ENCODE measurements at places on chromosomes 1 and 21.

DNA sequence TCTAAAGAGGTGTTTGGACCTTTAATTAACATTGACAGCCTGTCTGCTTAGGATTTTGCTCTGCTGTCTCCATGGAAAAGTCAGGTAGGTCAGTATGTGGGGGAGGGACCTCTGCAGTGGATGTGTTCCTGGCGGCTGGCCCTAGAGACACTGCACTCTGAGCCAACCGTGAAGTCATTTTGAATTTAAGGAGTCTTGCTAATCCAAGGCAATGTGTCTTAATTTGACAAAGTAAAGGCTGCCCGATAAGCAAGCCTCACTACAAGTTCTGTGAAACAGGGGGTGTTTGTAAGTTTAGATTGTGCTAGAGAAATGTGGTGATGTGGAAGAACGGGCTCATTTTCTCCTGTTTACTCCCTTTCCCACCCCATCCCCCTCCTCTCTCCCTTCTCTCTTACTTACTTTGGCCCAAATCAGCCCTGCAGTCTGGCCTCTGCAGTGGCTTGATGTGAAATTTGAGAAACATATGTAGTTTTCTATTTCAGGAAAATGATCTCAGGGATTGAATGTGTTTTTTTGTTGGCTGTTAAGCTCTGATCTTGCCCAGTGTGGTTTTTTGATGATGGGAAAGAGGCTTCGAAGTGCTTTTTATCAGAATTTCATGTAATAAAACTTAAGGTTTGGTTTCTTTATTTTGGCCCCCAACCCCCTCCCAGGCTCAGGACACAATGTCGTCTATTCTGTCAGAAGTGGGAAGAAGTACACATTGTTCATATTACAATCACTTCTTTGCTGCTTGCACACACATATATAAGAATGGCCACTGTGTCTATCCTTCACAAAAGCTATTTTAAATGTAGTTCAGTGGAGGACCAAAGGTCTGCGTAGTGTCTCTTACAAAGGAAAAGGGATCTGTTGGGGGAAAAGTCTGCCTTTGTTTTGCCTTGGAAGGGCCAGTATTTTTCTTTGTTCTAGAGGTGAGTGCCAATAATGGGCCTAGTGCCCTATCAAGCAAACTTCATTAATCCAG, 96.6 kb downstream of the FGGY start:
- DNase-seq = peak; percentile 81

- DNase-seq = no peak
Measured at GRCh38 chr1:245181158-245181517, 26.4 kb downstream of the KIF26B start.

DNA sequence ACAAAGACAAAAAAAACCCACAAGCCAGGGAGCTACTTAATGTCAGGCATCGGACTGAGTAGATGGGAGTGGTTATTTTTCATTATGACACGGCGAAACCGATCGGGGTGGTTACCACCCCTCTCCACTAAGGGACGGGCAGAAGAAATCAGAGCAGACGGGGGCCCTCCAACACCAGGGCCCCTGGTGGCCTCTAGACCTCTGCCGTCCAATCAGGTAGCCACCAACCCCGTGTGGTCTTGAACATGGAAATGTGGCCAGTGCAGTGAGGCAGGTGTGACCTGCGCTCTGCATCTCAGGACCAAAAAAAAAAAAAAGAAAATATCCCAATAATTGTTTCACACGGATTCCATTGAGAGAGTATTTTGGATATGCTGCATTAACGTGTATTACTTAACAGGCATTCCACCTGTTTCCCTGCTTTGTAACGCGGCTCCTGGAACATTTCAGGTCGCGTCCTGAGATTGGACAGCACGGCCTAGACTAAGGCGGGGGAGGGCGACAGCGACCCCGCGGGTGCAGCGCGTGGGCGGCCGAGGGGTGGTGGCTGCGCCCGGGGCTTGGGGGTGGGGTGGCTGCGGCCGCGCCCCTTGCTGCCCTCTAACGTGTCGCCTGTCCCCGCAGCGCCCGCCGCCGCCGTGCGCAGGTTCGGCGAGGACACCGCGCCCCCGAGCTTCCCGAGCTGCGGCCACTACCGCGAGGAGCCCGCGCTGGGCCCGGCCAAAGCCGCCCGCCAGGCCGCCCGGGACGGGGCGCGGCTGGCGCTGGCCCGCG, 48.3 kb downstream of the SIM2 start:
- DNase-seq = no peak

DNA sequence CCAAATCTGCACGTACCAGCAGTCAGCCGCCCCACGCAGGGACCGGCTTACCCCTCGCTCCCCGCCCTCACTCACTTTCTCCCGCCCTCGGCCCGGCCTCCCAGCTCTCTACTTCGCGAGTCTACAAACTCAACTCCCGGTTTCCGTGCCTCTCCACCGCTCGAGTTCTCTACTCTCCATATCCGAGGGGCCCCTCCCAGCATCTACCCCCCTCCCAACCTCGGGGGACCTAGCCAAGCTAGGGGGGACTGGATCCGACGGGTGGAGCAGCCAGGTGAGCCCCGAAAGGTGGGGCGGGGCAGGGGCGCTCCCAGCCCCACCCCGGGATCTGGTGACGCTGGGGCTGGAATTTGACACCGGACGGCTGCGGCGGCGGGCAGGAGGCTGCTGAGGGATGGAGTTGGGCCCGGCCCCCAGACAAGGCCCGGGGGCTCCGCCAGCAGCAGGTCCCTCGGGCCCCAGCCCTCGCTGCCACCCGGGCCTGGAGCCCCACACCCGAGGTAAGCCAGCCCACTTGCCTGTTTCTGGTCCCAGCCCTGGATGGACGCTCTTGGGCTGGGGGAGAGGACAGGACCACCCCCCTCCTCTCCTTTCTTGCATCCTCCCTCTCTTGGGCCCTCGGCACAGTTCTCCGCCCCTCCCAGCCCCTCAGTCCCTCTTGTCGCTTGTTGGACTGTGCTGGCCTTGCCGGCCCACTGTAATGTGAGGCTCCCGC, at the start of gene ARTN:
Gene ARTN, plus strand, starts transcription at position 416 of the 715 bp plus-strand sequence. CDS start 1,856 bp downstream, outside the sequence.
- DNase-seq = no peak

GRCh38 chr1:62613890-62614289, 16.6 kb downstream of the ANGPTL3 start:
- peak; percentile 76 for DNase-seq

DNA sequence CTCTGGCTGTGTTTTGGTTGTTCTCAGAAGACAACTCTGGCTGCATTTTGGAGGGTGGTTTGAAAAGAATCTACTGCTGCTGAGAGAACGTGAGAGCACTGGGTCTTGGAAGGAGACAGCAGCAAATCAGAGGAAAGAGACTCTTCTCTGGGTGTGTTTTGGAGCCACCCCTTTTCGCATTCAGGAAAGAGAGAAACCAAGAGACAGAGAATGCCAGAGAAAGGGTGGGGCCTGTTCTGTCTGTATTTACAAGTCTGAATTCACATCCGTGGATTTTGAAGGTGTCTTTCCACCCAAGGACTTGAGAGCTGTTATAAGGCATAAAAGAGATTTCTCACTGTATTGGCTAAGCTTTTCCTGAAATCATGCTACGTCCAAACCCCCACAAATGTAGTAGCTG, 187.2 kb downstream of the C1orf94 start:
- no peak for DNase-seq

DNA sequence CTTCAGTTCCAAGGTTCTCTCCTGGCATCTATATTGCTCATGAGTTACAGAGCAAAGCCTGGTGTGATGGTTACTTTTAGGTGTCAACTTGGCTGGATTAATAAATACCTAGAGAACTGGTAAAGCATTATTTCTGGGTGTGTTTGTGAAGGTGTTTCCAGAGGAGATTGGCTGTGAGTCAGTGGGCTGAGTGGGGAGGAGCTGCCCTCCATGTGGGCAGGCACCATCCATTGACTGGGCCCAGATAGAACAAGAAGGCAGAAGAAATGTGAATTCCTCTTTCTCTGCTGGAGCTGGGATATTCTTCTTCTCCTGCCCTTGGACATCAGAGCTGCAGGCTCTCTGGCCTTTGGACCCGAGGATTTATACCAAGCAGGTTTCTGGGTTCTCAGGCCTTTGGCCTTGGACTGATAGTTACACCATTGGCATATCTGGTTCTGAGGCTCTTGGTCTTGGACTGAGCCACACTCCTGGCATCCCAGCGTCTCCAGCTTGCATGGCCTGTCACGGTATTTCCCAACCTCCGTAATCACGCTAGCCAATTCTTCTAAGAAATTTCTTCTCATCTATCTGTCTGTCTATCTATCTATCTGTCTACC, 44.5 kb downstream of the B3GALT5 start:
- DNase-seq = no peak

- peak; percentile 85 for DNase-seq
Measured at GRCh38 chr1:67713057-67713846, 28.3 kb downstream of the GADD45A start.

- DNase-seq = no peak
Measured at GRCh38 chr1:8086055-8086454, 59.9 kb upstream of the ERRFI1 start.

GRCh38 chr1:173417563-173417962, 59.6 kb upstream of the PRDX6 start:
- no peak for DNase-seq

- peak; percentile 97 for DNase-seq
Measured at GRCh38 chr1:15952317-15953258, 23.3 kb downstream of the ZBTB17 start.

DNA sequence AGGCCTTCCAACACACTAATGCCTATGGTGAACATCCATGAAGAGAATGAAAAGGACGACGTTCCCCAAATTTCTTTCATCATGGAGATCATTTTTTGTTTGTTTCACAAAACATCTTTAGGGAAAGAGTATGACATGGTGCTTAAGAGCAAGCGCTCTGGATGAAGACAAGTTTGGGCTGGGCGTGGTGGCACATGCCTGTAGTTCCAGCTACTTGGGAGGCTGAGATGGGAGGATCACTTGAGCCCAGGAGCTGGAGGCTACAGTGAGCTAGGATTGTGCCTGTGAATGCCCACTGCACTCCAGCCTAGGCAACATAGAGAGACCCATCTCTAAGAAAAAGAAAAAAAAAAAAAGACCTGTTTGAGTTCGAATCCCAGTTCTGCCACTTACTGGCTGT, 253.1 kb downstream of the PTPRU start:
- DNase-seq = no peak

DNA sequence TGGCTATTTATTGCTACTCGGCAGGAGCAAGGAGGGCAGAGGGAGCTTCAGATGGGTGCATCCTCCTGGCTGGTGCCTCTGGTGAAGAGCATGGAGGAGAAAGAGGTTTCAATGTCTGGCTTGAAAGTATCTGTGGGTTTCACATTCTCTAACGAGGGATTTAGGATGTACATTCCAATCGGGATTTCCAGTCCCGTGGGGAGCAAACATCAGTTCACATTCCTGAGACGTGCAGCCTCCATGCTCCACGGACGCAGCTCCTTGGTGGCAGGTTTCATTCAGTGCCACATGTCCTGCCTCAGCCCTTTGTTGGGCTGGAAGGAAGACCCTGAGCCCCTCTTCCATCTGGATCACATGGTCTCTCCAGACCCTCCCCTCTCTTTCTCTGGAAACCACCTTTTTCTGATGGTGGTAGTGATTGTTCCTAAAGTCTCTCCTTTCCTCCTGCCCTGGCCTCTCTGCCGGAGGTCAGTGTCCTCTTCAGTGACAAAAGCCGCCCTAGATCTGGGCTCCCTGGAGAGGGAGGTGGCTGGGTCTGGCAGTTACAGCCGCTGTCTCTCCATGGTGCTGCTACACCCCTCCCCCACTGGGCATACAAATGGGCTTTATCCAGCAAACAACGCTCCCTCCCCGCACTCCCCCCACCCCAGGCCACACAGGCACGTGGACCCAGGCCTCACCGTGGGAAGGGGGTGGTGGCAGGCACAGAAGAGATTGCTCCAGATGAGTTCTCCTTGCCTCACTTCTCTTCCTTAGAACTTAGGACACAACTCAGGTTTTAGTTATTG, 826 bp upstream of the CA14 start:
- peak; percentile 63 for DNase-seq

GRCh38 chr21:25581582-25581981, 25.7 kb downstream of the MRPL39 start:
- DNase-seq = no peak

GRCh38 chr21:46619846-46620245, 15.0 kb upstream of the S100B start:
- DNase-seq = peak; percentile 86

DNA sequence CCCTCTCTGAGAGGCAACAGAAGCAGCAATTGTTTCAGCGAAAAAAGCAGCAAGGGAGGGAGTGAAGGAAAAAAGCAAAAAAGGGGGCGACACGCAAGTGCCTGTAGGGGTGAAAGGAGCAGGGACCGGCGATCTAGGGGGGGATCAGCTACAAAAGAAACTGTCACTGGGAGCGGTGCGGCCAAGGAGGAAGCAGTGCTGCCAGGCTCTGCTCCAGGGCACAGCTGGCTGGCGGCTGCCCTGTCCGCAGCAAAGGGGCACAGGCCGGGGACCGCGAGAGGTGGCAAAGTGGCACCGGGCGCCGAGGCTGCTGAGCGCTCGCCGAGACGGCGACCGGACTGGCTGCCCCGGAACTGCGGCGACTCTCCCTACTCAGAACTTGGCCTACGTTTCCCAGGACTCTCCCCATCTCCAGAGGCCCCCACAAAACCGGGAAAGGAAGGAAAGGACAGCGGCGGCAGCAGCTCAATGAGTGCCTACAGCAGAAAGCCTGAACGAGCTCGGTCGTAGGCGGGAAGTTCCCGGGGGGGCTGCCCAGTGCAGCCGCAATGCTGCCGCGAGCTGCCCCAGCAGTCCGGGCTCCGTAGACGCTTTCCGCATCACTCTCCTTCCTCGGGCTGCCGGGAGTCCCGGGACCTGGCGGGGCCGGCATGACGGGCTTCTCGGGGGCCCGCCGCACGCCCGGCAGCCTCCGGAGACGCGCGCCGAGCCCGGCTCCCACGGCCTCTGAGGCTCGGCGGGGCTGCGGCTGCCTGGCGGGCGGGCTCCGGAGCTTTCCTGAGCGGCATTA, 1.0 kb upstream of the CDKN2C start:
- peak; percentile 36 for DNase-seq

GRCh38 chr1:230544758-230545157, 97.5 kb upstream of the COG2 start:
- no peak for DNase-seq

- peak; percentile 44 for DNase-seq
Measured at GRCh38 chr1:155086128-155086741, 7.6 kb downstream of the EFNA3 start.

DNA sequence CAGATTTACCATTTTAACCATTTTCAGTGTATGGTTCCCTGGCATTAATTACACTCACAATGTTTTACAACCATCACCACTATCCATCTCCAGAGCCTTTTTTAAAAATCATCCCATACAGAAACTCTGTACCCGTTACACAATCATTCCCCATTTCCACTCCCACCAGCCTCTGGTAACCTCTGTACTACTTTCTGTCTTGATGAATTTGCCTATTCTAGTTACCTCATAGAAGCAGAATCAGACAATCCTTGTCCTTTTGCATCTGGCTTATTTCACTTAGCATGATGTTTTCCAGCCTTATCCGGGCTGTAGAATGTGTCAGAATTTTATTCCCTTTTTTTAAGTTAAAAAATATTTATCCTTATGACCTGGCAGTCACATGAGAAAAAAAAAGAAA, 33.0 kb downstream of the PGM1 start:
- DNase-seq = no peak

GRCh38 chr1:150076066-150076465, 8.5 kb downstream of the VPS45 start:
- DNase-seq = no peak

Measured in fibroblast of skin of back (primary cell).